Brain (organoid and tissue), 16 donors: ENCODE measurements at places on chromosomes 4 and X.

- peak; percentile 52 for DNase-seq
Measured at GRCh38 chr4:126807132-126807531, 825.6 kb upstream of the INTU start.

- DNase-seq, result no peak
Measured at GRCh38 chr4:38177641-38178391, 217.6 kb downstream of the PTTG2 start.

DNA sequence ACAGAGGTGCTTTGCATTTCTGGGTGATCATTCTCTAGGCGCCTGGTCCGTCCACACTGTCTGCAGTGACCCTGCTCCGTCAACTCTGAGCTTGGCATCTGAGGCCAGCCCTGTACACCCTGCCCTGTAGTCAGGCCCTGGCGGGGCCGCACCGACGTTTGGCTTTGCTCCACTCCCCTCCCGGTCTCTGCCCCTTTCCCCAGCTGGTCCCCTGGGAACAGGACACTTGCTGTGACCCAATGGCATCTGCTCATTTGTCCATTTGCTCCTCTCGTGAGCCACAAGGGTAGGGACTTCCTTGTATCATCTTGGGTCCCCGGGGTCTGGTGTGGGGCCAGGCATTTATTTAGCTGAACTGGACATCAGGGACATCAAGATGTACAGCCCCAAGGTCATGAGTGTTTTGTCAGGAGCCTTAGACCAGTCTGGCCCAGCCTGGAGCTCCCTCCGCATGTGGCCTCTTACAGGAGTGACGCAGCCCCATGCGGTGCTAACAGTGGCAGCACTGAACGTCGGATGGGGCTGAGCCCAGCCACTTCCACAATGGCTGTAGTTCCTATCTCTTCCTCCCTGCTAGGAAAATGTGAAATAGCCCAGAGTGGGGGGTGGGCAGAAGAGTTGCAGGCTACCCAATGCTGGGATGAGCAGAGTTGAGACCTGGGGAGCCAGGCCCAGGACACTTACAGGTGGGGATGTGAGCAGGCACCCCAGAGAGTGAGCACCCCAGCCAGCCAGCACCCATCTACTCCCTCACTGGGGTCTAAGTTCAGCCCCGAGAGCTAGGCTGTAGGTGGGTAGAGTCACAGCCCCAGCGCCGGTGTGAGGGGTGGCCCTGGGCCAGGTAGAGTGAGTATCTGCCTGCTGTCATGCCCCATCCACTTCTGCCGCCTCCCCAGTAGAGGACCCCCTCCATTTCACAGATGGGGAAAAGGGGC, 2.0 kb upstream of the SH3BP2 start:
- DNase-seq, result no peak

GRCh38 chrX:109840585-109840984, 107.5 kb upstream of the ACSL4 start:
- DNase-seq, result no peak

- no peak for DNase-seq
Measured at GRCh38 chr4:2333356-2333841, 71.5 kb upstream of the MXD4 start.

DNA sequence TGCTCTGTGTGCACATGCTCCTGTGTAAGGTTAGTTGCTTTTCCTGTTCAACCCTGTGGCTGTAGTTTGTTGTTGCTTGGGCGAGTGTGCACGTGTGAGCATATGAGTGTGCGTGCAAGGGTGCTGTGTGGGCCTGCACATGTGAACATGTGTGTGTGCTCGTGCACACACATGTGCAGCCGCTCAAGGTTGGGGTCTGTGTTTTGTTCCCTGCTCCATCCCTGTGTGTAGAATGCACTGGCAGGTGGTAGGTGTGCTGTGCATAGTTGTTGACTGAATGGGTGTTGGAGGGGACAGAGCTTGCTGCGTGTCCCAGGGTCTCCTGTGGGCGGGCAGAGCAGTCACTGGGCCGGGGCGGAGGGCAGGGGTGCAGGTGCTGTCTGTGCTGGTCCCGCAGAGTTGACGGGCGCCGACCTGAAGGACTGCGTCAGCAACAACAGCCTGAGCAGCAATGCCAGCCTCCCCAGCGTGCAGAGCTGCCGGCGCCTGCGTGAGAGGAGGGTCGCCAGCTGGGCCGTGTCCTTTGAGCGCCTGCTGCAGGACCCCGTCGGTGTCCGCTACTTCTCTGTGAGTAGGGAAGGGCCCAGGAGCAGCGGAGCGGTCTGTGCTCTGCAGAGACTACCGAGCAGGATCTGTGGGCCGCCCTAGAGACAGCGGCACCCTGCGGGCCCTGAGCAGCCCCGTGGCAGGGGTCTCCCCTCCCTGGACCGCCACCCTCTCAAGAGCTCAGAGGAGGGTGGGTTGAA, 27.9 kb upstream of the HGFAC start:
- DNase-seq, result no peak

DNA sequence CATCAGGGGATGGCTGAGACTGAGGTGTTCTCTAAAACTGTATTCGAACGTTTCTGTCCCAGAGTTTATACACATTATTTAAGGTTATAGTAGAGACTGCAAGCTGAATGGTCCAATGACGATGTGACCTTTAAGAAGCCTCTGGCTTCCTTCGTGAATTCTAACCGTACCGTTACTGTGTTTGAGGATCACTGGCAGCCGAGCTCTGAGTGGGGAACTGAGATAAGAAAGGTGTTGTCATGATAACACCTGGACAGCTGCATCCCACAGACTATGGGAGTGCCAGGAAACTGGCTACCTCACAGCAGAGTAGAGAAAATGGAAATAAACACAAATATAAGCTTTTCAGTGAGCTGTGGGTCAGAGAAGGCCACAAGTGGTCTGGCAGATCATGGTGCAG, 59.0 kb downstream of the HMGB2 start:
- DNase-seq, result no peak

- no peak for DNase-seq
Measured at GRCh38 chr4:133812236-133812635, 389.4 kb downstream of the PABPC4L start.

- DNase-seq, result no peak
Measured at GRCh38 chr4:6343939-6344408, 74.3 kb downstream of the WFS1 start.

DNA sequence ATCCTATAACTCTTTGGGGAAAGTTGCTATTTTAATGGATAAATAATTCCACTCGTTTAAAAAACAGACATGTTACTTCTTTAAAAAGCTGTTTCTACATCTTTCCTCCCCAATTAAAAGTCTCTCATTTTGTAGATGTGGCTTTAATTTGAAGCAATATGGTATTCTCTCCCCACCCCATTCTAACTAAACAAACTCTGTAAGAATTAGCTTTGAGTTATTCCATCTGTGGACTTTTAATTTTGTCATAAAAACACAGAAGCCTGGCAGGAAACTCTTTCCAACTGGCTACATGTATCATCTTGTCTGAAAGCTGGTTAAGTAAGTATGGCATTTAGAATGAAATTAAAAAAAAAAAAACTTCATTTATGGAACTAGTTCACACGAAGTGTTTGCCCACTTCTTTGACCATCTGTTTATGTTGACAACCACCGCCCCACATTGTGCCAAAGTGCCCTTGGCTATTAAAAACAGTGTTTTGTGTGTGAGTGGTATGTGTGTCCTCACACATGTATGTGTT, 140.3 kb downstream of the NAA11 start:
- DNase-seq, result no peak

GRCh38 chr4:41143311-41144039, 70.9 kb downstream of the APBB2 start:
- DNase-seq, result peak; percentile 18

DNA sequence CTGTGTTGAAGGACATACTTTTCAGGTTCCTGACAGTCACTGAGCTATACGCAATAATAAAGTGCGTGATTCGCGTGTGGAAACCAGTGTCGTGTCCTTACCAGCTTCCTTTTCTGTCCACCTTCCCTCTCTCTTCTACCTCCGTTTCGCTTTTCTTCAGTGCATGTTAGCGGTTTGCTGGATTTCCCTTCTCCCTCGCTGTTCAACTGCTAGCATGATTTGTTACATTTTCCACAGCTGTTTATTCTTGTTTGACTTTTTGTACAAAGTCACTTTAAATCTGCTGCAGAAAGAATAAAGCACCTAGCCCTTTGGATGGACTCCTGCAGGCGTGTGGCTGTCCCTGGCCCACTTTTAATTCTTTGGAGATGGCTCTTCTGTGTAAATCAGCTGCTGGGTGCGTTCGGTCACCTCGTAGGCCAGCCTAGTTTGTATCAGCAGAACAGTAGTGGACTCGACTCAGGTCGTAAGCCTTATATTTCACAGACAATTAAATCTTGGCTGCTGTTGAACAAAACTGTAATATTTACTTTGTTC, 8.9 kb upstream of the HAND2 start:
- peak; percentile 66 for DNase-seq

GRCh38 chr4:121061215-121061614, 11.1 kb downstream of the NDNF start:
- DNase-seq, result no peak

DNA sequence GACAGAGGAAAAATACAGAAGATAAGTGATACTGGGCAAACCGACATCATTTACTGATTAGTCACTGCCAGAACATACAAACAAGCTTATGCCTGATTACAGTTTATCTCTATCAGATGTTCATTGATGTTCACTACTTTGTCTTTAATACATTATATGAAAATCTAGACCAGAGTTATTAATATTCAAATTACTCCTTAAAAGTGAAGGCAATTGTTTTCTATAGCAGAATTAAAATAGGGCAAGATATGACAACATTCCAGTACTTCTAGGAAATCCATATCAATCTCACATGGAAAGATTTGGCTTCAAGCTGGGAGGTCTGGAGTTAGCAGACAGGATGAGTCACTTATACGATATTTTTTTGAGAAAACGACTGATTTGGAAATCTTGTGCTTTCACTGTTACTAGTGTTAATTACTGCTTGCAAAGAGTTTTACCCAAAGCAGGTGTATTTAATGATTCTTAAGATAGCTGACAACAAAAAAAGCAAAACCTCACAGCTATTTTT, 31.8 kb downstream of the HPGD start:
- no peak for DNase-seq

GRCh38 chrX:10579112-10580011, 41.0 kb downstream of the MID1 start:
- DNase-seq, result peak; percentile 73

DNA sequence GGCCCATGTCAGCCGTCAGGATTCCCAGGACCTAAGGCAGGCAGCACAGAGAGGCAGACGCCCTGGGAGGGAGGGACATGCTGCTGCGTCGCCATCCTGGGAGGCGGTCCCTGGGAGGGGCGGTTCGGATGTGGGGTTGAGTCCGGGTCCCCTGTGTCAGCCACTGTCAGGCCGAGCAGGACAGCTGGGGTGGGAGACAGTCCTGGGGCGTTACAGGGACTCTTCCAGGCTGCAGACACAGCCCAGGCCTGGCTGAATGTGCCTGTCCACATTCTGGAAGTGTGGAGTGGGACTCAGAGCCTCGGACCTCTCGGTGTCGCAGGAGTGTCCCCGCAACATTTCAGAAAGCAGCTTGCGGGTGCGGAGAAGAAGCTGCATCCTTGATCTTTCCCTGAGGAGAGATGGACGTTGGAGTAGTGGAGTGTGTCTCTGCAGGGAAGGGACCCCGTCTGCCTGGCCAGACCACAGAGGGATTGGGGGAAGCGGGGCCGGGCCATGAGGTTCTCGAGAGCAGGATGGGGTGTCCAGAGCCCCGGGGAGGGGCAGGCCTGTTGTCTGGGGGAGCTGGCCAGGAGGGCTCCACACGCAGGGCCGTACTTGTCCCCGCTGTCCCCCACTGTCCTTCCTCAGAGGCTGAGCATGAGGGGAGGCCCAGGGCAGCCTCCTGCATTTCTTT, 6.1 kb downstream of the AKAP17A start:
- DNase-seq, result no peak

DNA sequence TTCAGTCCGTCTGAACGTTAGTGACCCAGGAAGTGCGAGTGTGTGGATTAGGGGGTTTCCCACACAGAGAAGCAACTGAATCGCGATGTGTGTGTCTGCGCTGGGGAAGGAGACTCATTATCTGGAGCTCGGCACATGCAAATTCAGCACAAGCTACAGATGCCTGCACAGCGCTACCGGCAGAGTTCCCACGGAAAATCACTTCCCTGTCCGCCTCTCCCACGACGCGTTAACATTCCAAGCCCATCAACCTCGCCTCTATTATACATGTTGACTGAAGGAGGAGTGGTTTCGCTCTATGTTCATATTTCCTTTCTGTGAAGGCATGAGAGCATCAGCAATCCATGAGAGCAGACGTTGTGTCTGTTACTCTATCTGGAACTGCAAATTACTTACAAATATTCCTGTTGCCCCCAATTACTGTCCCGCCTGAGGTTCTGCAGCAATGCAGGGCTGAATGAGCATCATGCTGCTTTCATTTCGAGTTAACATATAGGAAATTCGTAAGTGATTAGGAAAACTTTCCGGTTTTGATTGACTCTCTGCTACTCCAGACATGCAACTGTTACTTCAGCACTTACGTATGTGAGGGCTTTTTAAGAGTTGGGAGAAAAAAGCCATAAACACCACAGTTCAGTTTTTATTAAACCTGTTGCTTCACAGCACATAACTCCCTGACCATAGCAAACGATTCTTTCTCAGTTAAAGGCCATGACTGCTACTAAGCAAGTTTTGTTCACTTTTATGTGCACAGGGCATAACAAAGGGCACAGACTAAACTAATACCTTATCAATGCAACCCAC, 15.0 kb upstream of the MTNR1A start:
- peak; percentile 14 for DNase-seq

DNA sequence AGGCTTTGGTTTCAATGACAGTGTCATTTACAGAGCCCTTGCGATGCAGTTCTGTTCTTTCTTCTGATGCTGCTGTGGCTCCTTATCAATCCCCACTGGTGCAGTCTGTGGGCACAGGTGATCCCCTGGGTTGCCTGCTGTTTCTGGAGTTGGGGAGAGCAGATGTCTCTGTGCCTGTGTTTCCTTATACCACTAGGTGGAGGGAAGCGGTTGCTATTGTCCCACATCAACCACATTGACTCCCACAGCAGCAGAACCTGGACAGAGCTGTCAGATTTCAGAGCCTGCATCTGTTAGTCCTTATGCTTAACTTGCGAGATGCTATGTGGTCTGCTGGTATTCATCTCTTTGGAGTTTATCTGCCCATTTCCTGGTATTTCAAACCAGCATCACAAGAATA, 57.7 kb downstream of the NEIL3 start:
- DNase-seq, result no peak

- DNase-seq, result no peak
Measured at GRCh38 chr4:92952897-92953296, 649.1 kb downstream of the GRID2 start.
